ENCODE measurements at places on chromosomes 1 and 21.

DNA sequence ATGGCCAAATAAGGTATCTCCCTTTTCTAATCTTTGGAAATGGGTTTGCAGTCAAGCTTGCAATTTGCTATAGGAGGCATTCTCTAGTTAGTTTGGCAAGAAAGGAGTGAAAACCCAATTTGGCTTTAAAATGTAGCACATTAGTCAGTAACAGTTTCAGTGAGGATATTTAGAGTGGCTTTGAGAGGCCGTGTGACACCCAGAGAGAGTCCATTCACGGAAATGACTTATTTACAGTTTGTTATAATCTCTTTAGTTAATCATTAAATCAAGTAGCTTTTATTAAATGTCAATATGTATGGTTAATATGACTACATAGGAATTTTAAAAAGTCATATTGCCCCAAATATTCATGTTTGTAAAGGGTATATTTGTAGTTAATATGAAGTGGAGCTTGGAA is 9.6 kb downstream of the ZBTB18 start:
- no peak for DNase-seq

- no peak for DNase-seq
Measured at GRCh38 chr1:113252166-113252565, 138.1 kb upstream of the MAGI3 start.

GRCh38 chr21:43297989-43298388 is 128.9 kb downstream of the SIK1 start:
- no peak for DNase-seq

- DNase-seq = no peak
Measured at GRCh38 chr1:16125088-16125470, 30.8 kb downstream of the EPHA2 start.

GRCh38 chr1:50827546-50827945 is 132.5 kb downstream of the FAF1 start:
- no peak for DNase-seq

GRCh38 chr1:23394684-23395083 is 25.0 kb upstream of the ZNF436 start:
- no peak for DNase-seq

DNA sequence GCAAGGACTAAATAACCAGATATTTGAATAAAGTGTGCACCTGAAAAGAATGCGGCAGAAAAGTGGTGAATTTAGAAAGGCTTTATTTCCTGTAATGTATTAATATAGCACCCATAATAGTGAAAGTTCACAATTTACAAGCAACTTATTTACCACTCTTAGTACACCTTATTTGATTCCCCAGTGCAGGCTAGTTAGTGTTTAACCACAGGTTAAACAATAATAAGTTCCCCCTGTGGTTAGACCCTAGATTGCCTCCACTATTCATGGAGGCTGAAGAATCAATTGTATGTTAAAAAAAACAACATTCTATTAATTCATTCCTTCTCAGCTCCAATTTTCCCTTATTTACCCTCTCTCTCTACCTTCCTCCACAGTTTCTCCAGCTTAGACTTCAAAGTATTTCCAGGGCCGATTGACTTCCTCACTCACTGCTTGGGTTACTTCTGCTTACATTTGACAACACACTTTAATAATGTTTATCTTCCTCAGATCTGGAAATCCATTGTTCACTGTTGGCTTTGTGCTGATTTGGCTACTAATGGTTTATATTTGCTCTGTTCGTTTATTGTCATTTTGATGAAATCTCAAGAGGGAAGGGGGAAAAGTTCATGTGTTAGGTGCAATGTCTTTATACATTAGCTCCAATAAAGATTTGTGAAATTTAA is 796.3 kb downstream of the BRINP3 start:
- no peak for DNase-seq

GRCh38 chr1:230938924-230939368 is 39.7 kb downstream of the TTC13 start:
- no peak for DNase-seq

DNA sequence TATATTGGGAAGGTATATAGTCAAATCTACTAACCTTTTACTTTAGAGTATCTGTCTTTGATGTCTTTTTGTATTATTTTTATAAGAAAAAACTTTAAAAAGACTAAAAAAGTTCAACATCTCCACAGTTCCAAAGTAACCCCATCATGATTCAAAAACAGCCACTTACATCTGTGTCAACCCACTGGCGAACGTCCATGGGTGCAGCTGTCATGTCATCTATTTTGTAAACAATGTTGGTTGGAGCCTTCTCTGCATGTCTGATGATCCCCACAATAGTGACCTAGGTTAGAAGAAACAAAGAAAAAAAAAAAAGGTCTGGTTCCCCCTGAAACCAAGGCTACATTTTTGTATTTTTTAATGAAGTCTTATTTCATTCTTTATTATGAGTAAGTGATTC is 28.0 kb upstream of the SMPDL3B start:
- DNase-seq = no peak

DNA sequence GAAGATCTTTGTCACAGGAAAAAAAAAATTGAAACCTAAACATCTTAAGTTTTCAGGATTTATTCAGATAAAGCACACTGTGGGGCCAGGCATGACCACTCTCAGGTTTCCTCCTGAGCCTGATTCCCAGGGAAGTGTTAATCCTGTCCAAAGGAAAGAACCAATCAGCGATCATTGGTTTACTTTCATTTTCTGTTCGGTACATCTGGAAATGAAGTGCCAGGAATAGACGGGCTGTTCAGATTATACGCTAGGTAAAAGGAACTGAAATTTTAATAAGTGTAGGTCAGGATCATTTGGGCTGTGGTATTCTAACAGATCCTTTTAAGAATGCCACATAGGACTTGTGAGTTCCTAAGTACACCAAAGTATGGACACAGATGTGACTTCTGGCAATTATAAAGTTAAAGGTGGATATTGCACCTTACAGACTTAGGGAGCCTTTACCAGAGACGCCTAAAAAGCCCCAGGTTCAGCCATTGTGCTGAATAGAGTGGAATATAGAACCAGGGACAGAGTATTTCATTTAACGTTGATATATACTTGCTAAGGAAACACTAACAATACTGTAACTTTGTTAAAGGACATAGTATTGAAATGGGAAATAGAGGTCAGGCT is 9.3 kb upstream of the CACYBP start:
- no peak for DNase-seq

GRCh38 chr1:206821493-206821892 is 43.9 kb upstream of the IL20 start:
- DNase-seq = no peak

- DNase-seq = no peak
Measured at GRCh38 chr1:205001162-205001561, 41.9 kb upstream of the CNTN2 start.
